ENCODE measurements at places on chromosomes 2 and 18. TPM values are rescaled to one million over a fixed set of nuclear protein-coding genes. Genes with fewer than 3 reads are reported as not detected.
A peak's percentile ranks its signal among the peaks of the same experiment; 100 is the strongest.

GRCh38 chr2:24914713-24915112, 5.3 kb downstream of the ADCY3 start:
- no peak overlapping the region for H3K4me3 ChIP-seq
- no peaks in the 10 kb centered on the region for H3K27me3 ChIP-seq
- peaks cover 2% of the 10 kb centered on the region for H3K4me1 ChIP-seq
- no peak overlapping the region for H3K27ac ChIP-seq
- no peaks in the 10 kb centered on the region for H3K36me3 ChIP-seq
- DNase-seq, result no peak

DNA sequence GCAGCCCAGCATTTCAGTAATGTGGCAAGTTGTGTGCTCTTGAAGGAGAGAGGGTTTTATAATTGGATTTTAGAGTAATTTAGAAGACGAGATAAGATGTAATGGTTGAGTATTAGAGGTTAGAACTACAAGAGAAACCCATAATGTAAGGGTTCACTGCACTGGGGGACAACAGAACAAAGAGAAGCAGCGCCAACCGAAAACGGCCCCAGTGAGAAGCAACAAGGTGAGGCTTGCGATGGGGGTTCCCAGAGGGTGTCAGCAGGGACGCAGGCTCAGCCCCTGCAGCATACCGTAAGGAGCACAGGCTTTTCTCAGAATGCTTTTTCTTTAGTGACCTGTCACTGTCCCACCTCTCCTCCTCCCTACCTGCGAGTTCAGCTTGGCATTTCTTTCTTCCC, 183.9 kb upstream of the ETAA1 start:
- H3K4me1 ChIP-seq, result no peaks in the 10 kb centered on the region
- no peak overlapping the region for H3K27ac ChIP-seq
- no peaks in the 10 kb centered on the region for H3K27me3 ChIP-seq
- DNase-seq, result no peak

DNA sequence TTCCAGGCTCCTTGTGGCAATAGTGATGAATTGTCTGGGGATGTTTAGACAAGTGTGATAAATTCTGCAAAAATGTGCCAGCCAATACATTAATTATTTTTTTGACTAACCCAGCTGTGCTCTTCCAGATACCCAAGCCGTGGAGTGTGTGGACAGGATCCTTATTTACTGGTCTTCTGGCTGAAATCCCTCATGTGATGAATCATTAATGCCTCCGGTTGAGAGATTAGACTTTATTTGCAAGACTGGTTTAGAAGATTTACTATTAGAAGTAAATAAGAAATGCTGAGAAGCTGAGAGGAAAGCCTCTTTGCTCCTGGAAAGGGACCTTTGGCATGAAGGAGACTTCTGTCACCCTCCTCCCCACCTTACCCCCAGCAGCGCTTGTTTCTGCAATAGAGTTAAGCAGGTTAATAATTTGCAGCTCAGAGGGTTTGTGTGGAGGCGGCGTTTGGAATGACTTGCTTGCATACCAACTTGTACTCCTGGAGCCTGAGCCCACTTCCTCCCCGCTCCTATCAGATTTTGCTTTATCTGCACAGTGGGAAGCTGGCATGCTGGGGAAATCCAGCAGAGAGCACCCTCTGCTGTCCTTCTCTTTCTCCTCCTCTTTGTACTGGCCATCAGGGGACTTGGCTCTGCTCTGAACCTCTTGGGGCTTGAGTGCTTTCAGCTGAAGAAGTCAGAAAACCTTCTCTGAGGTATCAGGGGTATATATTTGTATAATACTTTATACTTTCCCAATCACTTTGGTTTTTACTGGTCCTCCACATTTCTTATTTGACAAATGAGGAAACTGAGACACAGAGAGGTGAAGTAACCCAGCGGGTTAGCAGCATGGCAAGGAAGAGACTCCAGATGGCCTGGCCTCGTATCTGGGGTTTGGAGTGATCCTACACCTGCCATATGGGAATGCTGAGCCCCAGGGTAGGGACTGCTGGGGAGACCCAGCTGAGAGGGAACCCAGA, 16.3 kb downstream of the SLC3A1 start:
- no peaks in the 10 kb centered on the region for H3K27me3 ChIP-seq
- H3K27ac ChIP-seq, result no peak overlapping the region
- H3K36me3 ChIP-seq, result no peaks in the 10 kb centered on the region
- peak; percentile 67 for DNase-seq

- no peak overlapping the region for H3K4me3 ChIP-seq
- H3K27me3 ChIP-seq, result no peaks in the 10 kb centered on the region
These were observed 81.2 kb downstream of the MYO5B start for GRCh38 chr18:50113726-50114125.

DNA sequence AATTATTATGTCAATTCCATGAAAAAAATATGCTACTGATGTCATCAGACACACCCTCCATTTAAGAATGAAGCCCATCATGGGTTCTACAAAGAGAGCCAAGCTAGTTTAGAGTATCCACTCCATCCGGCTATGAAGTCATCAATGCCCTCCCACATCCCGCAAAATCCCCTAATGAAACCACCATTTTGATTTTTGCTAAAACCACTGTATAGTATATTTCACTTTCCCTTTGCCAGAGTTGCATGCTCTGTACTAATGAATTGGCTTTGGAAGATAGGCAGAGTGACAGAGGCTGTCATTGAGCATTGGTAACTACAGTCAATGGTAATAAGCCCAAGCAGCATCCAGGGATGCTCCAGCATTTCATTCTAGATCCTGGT, 118.6 kb downstream of the ANKRD44 start:
- H3K27ac ChIP-seq, result no peak overlapping the region
- no peak for DNase-seq
- H3K27me3 ChIP-seq, result peaks cover 5% of the 10 kb centered on the region
- H3K36me3 ChIP-seq, result no peaks in the 10 kb centered on the region
- H3K4me3 ChIP-seq, result no peak overlapping the region
- peaks cover 8% of the 10 kb centered on the region for H3K4me1 ChIP-seq

DNA sequence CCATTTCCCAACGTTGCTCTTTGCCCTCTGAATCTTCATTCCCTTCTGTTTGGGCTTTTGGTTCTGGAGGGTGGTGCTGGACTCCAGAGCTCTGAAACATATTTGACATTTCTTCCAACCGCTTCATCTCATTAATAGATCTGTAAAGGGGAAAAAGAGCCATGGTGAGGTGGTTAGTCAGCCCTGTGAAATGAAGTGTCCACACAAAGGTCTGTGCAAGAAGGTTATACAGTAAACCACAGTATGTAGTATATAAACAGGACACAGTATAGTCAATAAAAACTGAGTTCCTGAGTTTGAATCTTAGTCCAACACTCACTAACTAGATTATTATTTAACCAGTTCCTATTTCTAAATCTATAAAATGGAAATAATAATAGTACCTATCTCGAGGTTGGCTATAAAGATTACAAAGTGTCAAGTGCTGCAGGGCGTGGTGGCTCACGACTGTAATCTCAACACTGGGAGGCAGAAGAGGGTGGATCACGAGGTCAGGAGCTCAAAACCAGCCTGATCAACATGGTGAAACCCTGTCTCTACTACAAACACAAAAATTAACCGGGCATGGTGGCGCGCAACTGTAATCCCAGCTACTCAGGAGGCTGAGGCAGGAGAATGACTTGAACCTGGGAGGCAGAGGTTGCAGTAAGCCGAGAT, 13.1 kb downstream of the STARD7 start:
- H3K36me3 ChIP-seq, result peaks cover 15% of the 10 kb centered on the region
- H3K27me3 ChIP-seq, result no peaks in the 10 kb centered on the region
- no peak overlapping the region for H3K4me3 ChIP-seq
- H3K27ac ChIP-seq, result no peak overlapping the region

- H3K4me3 ChIP-seq, result no peak overlapping the region
- H3K4me1 ChIP-seq, result no peaks in the 10 kb centered on the region
- no peak for DNase-seq
- no peaks in the 10 kb centered on the region for H3K27me3 ChIP-seq
- no peak overlapping the region for H3K27ac ChIP-seq
- H3K36me3 ChIP-seq, result no peaks in the 10 kb centered on the region
These were observed 522.2 kb downstream of the PIK3C3 start for GRCh38 chr18:42477267-42477666.

DNA sequence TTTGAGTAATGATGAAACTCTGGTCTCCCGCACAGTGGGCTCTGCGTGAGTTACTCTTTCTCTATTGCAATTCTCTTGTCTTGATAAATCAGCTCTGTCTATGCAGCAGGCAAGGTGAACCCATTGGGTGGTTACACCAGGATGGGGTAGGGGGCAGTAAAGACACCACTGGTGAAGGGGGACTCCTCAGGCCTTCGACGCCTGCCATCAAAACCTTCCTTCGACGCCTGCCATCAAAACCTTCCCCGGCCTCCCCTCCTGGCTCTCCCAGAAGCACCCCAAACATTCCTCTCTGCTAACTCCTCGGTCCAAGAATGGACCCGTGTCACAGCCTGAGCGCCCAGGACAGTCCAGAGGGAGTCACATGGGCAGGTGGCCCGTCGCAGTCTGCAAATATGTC, 4.8 kb upstream of the STARD7 start:
- H3K4me3 ChIP-seq, result no peak overlapping the region
- peaks cover 7% of the 10 kb centered on the region for H3K4me1 ChIP-seq
- no peak overlapping the region for H3K27ac ChIP-seq
- H3K27me3 ChIP-seq, result no peaks in the 10 kb centered on the region

DNA sequence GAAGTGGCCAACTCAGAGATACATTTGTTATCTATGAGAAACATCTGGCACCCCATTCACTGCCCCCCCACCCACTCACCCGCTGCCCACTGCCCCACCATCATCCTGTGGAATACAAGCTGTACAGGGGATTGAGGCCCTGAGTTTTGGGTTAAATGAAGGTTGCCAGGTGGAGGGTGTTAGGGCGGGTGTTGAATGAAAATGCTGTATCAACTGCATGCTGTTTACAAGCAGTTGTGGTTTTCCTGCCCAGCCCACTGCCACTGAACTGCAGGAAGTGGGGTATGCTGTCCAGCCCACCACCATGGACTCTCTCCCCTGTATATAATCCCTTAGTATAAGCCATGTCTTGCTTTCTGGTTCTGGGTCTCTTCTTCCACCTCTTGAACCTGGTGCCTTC, 481.9 kb downstream of the METTL4 start:
- H3K4me3 ChIP-seq, result no peak overlapping the region
- no peaks in the 10 kb centered on the region for H3K27me3 ChIP-seq
- no peaks in the 10 kb centered on the region for H3K36me3 ChIP-seq
- no peaks in the 10 kb centered on the region for H3K4me1 ChIP-seq

- H3K27me3 ChIP-seq, result peaks cover 10% of the 10 kb centered on the region
- H3K36me3 ChIP-seq, result no peaks in the 10 kb centered on the region
- no peak overlapping the region for H3K4me3 ChIP-seq
- no peak for DNase-seq
- no peak overlapping the region for H3K27ac ChIP-seq
These were observed 110.8 kb upstream of the ARL4C start for GRCh38 chr2:234607691-234608090.

ALK gene
- not detected for polyA plus RNA-seq

FLACC1 gene
- polyA plus RNA-seq, result 0.14 TPM

CENPO gene
- 26.8 TPM for polyA plus RNA-seq

PAX3 gene
- not detected for polyA plus RNA-seq
